ENCODE measurements at places on chromosomes 5 and 9.

DNA sequence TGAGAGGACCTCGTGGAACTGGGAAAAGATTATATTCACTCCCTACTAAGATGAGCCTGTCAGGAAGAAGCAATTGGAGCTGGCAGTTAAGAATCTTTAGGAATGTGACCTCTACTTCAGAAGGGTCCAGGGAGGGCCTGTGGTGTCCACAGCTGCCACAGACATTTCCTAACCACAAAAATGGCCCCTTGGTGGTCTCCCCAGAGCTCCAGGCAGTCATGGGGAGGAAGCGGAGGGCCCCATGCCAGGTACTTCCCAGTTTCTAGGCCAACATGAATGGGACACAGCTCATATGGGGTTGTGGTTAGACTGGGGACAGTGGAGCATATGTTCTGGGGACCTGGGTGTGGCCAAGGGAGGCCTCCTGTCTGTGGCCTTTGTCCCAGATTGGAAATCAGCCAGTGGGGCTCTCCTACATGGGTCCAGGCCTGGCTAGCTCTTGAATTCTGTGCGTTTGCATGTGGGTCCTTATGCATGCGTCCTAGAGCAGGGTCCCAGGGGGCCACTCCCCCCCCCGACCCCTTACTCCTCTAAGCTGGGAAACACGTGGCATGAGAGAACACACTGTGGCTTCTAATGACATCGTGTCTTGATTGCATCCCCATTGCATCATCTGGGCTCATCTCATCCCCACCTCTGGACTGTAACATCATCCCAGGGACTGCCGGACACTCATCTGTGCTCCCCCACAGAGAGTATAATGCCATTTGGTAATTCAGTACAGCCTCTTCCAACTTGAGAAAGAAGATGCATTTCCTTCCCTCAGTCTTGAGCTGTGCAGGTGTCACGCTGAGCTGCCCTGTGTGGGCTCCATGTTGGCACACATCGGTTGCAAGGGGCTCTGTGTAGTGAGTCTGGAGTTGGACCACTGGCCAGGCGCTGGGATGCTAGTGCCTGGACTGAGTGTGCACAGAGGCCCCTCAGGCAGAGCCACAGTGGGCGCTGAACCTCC lies 31.3 kb downstream of the IRF1 start:
- DNase-seq, result no peak

- no peak for DNase-seq
Measured at GRCh38 chr5:56147659-56148230, 85.4 kb downstream of the ANKRD55 start.

- no peak for DNase-seq
Measured at GRCh38 chr9:125437771-125438221, 176.2 kb downstream of the GAPVD1 start.

DNA sequence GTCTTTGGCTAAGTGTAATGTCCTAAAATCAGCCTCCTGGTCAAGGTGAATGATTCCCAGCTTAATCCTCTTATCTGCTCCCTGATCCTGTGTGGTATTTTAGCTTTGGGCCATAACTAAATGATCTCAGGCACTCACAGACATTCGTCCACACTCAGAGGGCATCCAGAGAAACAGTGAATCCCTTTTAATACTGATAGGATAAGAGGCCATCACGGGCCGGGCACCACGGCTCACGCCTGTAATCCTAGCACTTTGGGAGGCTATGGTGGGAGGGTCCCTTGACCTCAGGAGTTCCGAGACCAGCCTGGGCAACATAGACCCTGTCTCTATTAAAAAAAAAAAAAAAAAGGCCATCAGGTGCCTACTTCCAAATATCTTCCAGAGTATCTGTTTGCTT lies 6.3 kb downstream of the PDCL start:
- DNase-seq, result no peak

- peak; percentile 69 for DNase-seq
Measured at GRCh38 chr5:132010645-132010988, 841 bp downstream of the ACSL6 start.

GRCh38 chr9:120463765-120464164 lies 116.2 kb downstream of the CDK5RAP2 start:
- no peak for DNase-seq

GRCh38 chr5:27682600-27682999 lies 644.2 kb upstream of the CDH9 start:
- peak; percentile 19 for DNase-seq

GRCh38 chr9:127970401-127971313 lies 10.1 kb downstream of the EEIG1 start:
- DNase-seq, result peak; percentile 81

- DNase-seq, result no peak
Measured at GRCh38 chr5:55450050-55450765, 84.6 kb downstream of the PLPP1 start.

GRCh38 chr5:171525085-171525484 lies 105.6 kb downstream of the FGF18 start:
- no peak for DNase-seq

DNA sequence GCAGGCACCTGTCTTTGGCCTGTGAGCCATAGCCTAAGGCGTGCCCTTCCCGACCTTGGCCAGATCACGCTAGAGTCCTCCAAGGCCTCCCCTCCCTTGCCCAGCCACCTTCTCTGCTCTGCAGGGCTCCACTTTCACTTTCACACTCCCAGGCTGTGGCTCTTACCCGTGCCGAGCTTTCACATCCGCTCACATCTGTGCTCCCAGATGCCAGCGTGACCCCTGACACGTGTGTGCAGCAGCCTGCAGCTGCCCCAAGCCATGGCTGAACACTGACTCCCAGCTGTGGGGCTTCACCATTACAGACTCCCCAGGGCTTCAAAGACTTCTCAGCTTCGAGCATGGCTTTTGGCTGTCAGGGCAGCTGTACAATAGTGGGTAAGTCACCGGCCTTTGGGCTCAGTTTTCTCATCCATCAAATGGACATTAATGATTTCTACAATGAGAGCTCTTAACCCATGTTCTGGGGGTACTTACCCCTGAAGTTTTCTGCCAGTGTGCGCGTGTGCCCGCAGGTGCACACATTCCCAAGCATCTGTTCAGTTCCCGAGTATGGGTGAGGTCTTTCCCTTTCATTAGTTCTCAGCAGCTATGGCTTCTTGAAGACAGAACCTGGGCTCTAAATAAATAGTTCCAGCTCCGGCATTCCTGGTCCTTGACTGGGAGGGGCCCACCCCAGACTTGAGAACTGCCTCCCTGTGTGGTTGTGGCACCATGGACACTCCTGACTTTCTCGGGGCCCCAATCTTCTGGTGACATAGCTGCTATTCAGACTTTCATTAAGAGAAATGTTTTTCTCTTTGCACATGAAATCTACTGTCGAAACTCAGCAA lies 118.6 kb downstream of the RGS3 start:
- peak; percentile 89 for DNase-seq

GRCh38 chr5:378976-379742 lies 57.6 kb downstream of the AHRR start:
- DNase-seq, result no peak

DNA sequence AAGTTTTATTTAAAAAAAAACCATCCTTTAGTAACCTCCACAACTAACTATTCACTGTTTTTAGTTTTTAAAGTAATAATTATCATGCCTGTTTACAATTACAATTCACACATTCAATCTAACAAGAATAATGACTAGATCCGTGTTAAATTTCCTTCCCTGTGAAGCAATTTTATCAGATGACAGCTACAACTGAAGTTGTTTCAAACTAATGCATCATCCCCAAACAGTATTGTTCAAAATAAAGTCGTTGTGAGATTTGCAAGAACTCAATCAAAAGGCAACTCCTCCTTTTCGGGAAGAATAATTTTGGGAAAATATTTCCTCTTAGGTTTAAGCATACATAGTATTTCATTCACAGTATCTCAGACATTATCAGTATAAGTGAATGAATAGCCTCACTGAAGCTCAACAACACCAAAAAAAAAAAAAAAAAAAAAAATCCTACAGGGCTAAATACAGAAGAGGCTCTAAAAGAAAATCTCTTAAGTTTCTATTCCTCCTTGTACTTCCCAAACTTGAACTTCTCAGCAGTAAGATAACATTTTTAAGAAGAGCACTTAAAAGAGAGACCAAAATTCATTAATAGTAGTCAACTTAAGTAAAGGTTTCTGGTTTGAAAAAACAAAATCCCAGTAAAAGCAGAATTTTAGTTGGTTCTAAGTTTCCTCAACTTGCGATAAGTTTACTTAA lies 9.4 kb downstream of the C9orf72 start:
- no peak for DNase-seq

DNA sequence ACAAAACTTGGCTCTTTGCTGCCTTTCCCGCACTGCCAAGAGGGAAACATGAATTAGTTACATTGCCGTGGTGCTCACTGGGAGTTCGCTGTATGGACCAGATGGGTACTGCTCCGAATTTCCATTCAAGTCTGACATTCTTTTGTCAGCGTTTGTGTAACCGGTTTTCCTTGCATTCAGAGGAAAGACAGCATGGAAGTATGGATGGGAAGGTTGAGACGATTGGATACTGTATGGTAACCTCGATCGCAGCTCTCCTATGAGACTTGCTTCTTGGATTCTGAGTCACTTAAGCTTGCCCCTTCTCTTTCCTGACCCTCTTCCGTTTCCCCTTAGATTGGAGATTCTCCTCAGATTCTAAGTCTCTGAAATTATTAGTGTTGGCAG lies 625 bp upstream of the UBLCP1 start:
- no peak for DNase-seq

DNA sequence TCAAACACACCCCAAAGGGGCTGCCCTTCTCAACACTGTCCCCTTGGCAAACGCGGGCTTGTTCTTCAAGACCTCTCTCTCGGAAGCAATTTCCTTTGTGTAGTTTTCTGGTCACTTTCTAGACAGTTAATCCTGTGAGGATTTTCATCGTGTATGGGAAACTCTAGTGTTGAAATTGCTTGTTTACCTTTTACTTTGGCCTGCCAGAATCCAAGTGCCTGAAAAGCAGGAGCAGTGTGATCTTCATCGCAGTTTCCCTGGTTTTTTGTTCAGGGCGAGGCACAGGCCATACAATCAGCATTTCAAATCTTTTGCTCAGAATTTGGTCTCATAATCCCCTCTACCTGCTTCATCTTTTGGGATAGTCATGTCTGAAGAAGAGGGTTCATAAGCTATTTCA lies 115.7 kb upstream of the C9orf72 start:
- no peak for DNase-seq
